ENCODE measurements at places on chromosomes 7 and 10.

- no peak for DNase-seq
These were observed 637 bp downstream of the HSPA14 start for GRCh38 chr10:14838582-14839304.

DNA sequence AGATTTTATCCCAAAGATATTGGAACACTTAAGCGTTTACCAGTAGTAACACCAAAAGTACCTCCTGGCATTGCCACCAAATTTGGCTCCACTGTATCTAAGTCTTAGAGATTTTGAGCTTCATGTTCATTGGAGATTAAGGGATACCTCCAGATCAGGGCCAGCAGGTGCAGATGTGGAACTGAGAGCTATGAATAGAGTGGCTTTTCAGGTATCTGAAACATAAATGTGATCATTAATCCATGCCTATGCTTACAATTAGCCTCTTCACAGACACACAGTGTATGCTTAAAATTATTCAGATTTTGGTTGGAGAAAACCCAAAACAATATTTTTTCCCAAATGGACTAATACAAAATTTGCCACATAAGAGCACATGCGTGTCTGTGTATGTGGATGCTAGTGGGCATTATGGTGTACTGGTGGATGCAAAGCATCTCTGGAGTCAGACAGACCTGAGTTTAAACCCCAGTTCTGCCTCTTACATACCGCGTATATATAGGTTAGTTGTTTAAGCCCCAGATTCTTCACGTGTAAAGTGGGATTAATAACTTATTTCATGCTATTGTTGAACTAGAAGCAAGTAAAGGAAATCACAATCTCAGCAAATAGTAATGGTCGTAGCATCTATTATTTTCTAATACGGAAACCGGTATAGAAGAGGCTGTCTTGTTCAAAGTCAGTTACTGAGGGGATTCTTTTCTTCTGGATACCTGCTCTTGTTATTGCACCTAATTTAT, 6.8 kb upstream of the LRRC4 start:
- no peak for DNase-seq

DNA sequence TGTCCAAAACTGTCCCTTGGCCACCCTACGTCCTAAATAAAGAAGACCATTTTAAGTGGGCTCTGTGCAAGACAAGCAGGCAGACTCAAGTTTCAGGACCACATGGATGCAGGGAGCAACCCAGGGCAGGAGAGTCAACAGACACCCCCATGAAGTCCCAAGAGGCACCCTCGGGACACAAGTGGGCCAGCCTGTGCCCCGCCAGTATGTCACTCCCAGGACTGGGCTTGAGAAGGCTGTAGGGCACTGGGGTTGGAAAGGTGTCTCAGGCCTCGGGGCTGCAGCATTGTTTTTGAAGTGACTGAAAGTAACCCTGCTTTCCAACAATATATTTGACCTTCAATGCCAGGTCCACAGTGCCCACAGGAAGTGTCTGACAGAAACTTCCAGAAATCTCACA, 157.4 kb downstream of the TNS3 start:
- DNase-seq, result no peak

- DNase-seq, result no peak
These were observed 21.8 kb upstream of the INPP5F start for GRCh38 chr10:119703903-119704508.

DNA sequence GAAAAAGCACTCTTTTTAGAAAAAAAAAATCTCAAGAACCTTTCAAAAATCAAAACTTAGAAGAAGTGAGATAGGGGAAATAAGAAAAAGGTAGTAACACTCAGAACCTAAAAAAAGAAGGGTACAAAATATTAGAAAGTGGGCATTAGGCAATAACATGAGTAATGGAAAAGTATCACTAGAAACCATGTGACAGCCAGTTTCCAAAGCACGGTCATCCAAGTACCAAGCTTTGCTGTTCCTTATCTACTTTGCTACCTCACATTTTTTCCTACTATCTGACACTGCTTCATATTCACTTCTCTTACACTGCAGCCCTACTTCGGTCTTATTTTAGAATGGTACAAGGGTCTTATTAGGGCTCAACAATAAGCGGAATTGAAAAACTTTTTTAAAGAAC, 30.3 kb downstream of the IMMP2L start:
- DNase-seq, result no peak

DNA sequence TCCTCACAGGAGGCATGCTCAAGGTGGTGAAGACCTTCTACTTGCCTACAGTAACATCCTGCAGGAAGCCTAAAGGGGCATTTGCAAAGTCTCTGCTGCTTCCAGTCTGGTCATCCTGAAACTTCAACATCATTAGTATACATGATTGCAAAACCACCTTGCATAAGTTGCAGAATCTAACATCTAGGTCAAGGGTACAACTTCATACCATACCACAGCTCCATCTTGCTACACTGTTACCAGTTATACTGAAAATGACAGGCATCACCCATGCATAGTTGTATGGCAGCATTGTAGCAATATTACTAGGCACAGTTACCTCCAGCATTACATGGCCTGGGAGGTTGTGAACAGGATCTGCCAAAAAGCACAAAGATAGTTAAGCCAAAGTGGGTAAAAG, 13.7 kb upstream of the MACROH2A2 start:
- DNase-seq, result no peak

DNA sequence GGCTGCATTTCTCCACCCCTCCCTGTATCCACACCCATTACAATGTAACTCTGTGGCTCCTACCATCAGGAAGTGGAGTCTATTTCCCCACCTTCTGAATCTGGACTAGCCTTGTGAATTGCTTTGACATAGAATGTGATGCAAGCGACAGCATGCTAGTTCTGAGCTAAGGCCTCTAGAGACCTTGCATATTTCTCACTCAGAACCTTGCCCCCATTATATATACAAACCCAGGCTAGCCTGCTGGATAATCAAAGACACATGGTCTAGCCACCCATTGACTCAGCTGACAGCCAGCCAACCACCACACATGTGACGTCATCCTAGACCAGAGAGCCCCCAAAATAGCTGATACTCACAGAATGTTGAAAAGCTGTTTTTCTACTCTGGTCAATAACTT, 77.9 kb downstream of the CCDC71L start:
- DNase-seq, result no peak

DNA sequence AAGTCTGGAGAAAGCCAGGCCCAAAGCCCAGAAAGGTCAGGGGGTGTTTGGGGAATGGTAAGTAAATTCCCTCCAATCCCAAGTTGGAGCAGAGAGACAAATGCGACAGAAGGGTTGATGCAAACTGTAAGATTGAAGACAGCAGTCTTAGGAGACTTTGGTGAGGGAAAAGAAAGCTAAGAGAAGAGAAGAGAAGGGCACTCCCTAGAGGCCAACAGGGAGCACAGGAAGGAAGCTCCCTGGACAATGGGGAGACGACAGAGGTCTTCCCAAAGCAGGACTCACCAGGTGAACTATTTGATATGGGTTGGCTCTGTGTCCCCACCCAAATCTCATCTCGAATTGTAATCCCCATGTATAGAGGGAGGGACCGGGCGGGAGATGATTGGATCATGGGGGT, 151.5 kb downstream of the KIF20B start:
- no peak for DNase-seq

GRCh38 chr10:77318739-77319138, 318.9 kb downstream of the KCNMA1 start:
- DNase-seq, result no peak

DNA sequence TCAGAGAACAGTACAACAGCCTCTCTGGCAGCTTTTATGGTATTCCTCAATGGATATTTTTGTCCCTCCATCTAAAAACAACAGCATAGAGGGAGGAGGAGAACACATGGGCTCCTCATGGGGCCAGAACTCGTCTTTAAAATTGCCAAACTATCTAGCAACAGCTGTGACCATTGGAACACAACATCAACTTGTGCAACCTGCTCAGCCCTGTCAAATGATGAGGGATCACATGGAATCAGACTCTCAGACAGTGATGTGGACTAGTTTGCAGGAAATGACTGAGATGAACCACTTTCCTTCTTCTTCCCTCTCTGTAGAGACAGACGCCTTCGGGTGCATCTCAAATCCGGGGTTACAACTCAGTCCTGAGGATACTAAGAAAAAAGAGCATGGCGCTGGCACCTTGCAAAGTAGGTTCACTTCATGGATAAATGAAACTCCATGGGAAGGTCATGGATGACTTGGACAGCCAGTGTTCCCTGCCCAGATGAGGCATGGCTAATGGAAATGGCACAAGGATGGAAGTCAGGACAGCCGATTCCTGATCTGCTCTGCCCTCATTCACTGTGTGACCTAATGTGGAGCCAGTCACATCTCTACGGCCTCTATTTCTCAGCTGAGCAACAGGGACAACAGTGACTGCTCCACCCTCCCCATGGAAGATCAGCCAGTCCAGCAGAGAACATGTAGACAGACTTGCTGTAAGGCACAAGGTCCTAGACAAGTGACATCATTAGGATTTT, 24.6 kb upstream of the DGKI start:
- DNase-seq, result no peak

- no peak for DNase-seq
These were observed 177.0 kb downstream of the CFTR start for GRCh38 chr7:117656806-117657205.

- DNase-seq, result no peak
These were observed 56.0 kb downstream of the UBE2H start for GRCh38 chr7:129896568-129897382.

- no peak for DNase-seq
These were observed 117.4 kb upstream of the MAGI2 start for GRCh38 chr7:79570903-79571302.

DNA sequence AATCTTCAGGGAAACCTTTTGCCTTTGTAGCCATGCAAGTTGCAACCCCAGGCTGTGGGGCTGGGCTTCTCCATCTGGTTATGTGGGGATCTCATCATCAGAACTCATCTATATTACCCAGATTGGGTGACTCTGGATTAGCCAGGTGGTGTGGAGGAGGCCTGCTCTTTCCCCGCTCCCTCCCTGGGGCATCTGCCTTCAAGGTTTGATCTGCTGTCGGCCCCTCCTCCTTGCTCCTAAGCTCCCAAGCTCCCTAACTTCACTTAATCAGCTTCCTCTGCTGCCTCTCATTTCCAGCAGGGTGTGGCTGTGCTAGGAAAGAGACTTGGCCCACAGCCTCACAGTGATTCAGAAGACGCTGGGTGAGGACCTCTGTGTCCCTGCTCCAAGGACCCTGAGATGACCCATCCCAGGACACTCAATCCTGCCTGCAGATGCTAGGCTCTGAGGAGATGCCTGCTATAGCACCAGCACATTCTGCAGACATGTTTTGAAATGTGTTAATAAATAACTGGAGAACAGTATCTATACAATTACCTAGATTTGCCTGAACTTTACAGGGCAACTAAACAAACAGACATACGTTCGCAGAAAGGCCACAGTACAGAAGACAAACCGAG, 392.1 kb upstream of the PODXL start:
- no peak for DNase-seq

- no peak for DNase-seq
These were observed 4.3 kb upstream of the CXCL12 start for GRCh38 chr10:44389150-44389549.

- DNase-seq, result no peak
These were observed 1.4 kb upstream of the IL6 start for GRCh38 chr7:22725585-22725984.

- no peak for DNase-seq
These were observed 99.1 kb downstream of the UNCX start for GRCh38 chr7:1331561-1332467.

DNA sequence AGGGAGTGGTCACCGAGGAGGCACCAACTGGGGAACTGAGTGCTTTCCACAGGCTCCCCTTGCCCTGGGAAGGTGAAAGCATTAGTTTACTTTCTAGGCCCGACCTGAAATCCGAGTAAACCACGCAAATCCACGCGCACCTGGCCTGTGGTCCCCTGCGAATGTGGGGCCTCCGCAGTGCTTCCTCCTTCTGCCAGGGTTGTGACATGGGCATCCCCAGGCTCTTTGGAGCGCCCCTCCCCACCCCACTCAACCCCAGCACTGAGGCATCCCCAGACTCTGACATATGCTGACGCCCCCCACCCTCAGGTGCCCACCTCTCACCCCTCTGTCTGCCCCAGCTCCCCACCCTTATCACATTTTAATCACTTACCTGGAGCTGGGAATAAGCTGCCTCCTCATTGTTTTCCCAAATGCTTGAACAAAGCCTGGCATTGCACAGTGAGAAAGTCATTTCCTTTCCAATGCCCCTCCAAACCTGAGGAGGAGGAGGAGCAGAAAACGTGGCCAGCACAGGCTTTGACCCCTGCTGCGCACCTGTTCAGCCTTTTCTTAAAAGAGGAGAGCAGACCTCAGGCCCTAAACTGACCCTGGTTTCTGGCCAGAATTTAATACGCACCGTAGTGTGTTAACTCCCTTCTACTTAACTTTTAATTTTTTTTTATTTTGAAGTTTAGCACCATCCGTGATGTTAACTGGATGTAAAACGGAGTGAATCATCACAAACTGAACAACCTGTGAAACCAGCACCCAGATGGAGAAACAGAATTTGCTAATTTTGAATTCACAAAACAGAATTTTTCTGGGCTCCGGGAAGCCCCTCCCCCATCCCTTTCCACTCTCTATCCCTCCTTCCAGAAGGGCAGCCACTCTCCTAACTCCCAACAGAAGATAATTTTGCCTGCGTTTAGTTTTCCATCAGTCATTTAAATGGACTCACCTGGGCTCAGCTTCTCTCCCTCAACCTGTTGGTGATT, 129.4 kb downstream of the WDR11 start:
- no peak for DNase-seq

Data from CD4-positive, alpha-beta T cell treated with Interleukin-15 for 4 hours (primary cell).